AG20443 (cell line): ENCODE measurements at places on chromosomes 1 and 21.
A peak's percentile ranks its signal among the peaks of the same experiment; 100 is the strongest.

- no peak for DNase-seq
These were observed 86.5 kb upstream of the CACNA1E start for GRCh38 chr1:181396811-181397210.

DNA sequence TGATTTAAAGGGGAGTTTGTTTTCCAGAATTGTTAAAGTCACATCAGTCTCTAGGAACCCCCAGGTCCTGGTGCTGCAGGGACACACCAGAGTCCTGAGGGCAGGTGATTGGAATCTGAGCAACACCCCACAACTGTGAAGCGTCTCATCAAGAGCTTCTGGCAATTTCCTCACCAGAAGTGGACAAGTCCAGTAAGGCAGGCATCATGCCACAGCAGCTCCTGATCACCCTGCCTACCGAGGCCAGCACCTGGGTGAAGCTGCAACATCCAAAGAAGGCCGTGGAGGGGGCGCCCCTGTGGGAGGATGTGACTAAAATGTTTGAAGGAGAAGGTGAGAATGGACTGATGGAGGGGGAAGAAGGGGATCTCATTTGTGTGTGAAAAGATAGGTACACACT lies 2.1 kb downstream of the ZFP69 start:
- DNase-seq, result no peak

- no peak for DNase-seq
These were observed 109.6 kb downstream of the CRYAA start for GRCh38 chr21:43278359-43278758.

DNA sequence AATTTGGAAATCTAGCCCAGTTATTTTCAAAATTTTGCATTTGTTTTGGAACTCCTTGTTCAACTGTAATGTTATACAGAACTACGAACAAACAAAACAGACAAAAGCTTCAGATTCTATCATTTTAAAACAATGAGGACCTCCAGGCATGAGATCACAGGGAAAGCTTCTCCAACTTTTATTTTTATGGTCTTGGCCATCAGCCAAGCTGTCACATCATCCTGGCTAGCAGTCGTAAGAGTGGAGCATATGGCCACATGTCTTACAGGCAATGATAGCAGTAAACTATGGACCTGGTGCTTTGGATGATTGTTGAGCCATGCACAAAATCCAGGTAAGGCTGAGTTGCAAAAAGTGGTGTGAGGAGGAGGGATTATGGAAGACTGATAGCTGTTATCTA lies 299.6 kb downstream of the LMX1A start:
- no peak for DNase-seq

DNA sequence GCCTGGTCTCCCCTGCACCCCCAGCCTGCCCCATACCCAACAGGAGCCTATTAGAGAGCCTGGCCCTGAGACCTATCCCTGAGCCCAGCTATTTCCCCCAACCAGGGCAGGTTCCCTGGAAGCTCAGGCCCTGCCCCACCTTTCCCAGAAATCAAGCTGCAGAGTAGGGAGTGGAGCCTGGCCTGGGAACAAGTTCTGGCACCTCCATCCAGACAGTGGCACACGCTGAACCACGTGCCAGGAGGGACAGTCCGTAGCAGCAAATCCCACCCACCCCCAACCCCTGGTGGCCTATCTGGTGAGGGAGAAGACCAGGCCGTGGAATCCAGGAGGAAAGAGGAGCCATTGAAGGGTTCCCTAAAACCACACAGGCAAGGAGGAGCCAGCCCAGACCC lies 22.6 kb downstream of the TNNT2 start:
- no peak for DNase-seq

GRCh38 chr1:227925582-227926198 lies 22.0 kb downstream of the WNT9A start:
- DNase-seq, result no peak

GRCh38 chr1:54070171-54070837 lies 16.9 kb downstream of the TCEANC2 start:
- peak; percentile 66 for DNase-seq

- DNase-seq, result no peak
These were observed 11.4 kb upstream of the MMEL1 start for GRCh38 chr1:2644171-2644570.

GRCh38 chr1:86997538-86997937 lies 83.1 kb downstream of the HS2ST1 start:
- no peak for DNase-seq

DNA sequence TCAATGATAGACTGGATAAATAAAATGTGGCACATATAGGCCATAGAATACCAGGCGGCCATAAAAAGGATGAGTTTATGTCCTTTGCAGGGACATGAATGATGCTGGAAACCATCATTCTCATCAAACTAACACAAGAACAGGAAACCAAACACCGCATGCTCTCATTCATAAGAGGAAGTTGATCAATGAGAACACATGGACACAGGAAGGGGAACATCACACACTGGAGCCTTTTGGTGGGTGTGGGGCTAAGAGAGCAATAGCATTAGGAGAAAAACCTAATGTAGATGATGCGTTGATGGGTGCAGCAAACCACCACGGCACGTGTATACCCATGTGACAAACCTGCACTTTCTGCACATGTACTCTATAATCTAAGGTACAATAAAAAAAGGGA lies 883.4 kb upstream of the PRMT6 start:
- DNase-seq, result no peak

GRCh38 chr1:53359225-53359933 lies 31.5 kb upstream of the LRP8 start:
- no peak for DNase-seq

- DNase-seq, result no peak
These were observed 71.3 kb upstream of the S1PR1 start for GRCh38 chr1:101165532-101165931.

DNA sequence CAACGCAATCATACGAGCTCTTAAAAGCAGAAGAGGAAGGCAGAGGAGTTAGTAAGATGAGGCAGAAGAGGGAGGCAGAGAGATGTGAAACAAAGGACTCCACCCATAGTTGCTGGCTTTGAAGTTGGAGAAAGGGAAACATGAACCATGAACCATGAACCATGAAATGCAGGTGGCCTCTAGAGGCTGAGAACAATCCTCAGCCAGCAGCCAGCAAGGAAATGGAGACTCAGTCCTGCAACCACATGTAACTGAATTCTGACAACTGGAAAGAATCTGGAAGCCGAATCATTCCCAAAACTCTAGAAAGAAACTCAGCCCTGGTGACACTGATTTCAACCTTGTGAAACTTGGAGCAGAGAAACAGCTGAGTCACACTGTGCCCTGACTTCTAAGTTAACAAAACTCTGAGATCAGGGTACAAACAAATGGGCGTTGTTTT lies 10.1 kb downstream of the DIPK1A start:
- peak; percentile 69 for DNase-seq

- DNase-seq, result peak; percentile 16
These were observed 101.5 kb downstream of the ATP1B1 start for GRCh38 chr1:169207797-169208520.

DNA sequence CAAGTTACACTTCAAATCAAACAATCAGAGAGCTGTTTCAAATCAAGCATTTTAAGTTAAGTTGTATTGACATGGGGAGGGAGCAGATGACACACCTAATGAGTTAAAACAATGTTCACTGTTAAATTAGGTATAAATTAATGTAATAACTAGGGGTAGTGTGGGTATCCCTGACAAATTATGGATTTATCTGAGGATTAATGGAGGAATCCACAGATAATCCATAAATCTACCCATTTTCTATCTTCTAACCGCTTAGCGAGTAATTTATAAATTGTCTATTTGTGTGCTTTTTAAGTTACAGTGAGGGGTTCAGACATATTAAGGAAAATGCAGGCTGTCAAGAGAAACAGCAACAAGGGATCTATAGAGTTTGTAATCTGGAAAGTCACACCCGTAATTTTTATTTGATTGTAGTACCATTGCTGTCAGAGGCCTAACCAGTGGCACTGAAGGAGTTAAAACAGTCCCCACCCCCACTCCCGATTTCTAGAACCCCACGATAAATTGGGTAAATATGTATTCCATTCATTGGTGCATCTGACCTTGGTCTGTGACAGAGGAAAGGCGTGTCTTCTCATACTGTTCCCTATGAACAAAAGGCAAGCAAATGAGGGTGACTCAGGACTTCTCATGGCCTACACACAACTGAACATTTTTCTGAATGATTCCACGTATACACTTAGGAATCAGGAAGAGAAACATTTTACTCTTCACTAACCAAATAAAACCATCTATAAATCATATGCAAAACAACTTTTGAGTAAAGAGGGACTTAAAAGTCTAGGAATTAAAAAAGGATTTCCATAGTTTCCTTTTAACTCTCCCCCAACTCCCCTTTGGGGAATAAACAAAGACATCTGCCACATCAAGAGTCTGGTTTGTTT lies 7.4 kb downstream of the IRF2BP2 start:
- DNase-seq, result peak; percentile 72

GRCh38 chr1:93980320-93981273 lies 71.4 kb upstream of the GCLM start:
- DNase-seq, result no peak

DNA sequence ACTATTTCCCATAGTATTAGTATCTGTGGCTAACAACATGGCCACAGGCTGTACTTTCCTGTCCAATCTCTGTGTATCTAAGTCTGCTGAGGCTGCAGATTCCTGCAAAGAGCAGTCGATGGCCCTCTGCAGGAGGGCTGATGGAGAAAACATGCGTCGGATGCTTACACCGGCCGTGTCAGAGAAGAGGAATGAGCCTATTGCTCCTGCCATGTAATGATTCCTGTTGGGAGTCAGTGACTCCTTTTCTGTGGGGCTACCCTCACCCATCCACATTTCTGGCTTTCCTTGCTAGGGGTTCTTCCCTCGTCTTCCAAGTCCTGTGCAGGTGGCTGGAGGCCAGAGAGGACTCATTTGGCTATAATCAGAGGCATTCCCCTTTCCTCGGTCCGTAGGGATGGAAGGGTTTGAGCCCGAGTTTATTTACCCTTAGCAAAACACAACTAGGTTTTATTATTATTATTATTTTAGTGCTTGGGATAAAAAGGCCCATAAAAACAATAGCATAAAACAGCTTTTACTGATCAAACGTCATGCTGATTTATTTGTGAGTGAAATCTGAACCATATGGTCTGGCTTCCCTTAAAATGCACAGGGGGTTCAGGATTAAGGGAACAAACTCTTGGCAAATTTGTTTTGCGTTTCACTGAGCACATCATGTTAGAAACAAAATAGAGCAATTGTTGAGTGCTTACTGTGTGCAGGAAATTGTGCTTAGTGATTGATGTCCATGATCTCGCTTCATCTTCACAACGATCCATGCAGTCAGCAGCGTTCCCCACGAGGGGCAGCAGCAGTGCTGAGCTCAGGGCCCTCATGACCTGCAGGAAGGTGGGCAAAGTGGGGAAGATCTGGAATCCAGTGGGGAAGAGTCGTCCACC lies 70.8 kb downstream of the KIF26B start:
- DNase-seq, result peak; percentile 46

GRCh38 chr1:51061231-51061918 lies 40.7 kb upstream of the C1orf185 start:
- DNase-seq, result no peak

DNA sequence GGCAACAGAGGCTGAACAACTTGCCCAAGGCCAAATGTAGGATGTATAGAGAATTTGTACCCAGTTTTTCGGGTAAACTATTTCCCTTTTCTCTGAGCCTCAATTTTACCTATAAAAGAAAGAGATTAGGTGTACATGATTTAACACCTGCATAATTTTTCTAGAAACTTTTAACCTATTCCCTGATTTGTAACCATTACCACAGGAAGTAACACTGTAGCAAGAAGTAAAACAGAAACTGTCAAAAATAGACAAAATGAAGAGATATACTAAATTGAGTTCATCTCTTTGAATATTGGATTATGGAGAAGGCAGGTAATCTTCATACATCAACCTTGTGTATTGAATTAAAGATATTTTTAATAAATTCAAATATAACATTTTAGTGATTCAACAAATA lies 136.2 kb downstream of the ZC3H11B start:
- no peak for DNase-seq

- peak; percentile 35 for DNase-seq
These were observed 2.9 kb downstream of the ADAMTS1 start for GRCh38 chr21:26842300-26842699.

- no peak for DNase-seq
These were observed 78.7 kb downstream of the RGL1 start for GRCh38 chr1:183883623-183884022.

- DNase-seq, result no peak
These were observed 478.5 kb downstream of the ADGRL2 start for GRCh38 chr1:82279241-82279640.
